Ecto neural progenitor cell (in vitro differentiated cells): ENCODE measurements at places on chromosomes 2 and 18.

GRCh38 chr2:241391892-241392665 is 36.0 kb downstream of the FARP2 start:
- DNase-seq, result no peak

- DNase-seq, result no peak
Measured at GRCh38 chr18:62452280-62452831, 70.5 kb upstream of the ZCCHC2 start.

DNA sequence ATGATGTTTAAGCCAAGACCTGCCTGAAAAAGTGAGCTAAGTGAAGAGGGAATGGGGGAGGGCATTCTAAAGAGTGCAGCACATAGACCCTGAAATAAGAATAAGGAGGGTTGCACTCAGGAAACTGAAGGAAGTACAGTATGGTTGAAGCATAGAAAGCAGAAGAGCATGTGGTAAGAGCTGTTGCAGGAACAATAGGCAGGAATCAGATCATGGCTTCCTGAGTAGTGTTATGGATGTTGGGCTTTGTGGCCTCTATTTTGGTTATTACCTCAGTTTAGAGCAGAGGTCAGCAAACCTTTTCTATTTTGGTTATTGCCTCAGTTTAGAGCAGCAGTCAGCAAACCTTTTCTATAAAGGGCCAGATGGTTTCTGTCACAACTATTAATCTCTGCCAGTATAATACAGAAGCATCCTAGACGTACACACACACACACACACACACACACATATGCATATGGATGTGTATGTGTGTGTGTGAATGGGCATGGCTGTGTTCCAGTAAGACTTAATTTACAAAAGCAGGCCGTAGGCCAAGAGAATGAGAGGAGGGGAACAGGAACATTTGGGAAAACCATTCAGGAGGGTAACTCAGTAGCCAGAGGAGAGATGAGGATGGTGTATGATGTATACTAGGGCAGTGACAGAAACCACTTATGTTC is 91.1 kb upstream of the MYO3B start:
- DNase-seq, result no peak

DNA sequence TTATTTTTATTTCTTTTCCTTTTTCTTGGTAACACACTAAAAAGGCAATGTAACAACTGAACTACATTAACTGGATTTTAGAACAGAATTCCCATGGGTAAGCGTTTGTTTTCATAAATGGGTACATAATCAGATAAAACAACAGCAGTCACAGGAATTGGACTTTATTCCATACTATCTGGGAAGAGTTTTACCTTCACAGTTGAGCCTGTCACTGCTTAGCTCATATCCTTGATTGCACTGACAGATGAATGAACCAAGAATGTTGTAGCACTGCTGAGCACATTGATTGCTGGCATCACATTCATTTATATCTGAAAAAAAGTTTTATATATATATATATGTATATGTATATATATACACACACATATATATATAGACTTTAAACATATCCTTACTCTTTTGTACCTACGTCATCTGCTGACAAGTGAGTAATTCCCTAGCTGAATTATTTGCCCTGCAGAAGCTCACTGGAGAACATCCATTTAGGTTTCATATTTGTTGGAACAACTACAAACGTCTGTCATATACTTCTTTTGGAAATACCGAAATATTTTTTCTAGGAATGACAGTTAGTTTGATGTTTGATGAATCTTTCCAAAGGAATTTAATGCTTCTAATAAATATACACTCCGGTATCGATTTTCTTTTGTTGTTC is 47.0 kb downstream of the EFEMP1 start:
- no peak for DNase-seq

DNA sequence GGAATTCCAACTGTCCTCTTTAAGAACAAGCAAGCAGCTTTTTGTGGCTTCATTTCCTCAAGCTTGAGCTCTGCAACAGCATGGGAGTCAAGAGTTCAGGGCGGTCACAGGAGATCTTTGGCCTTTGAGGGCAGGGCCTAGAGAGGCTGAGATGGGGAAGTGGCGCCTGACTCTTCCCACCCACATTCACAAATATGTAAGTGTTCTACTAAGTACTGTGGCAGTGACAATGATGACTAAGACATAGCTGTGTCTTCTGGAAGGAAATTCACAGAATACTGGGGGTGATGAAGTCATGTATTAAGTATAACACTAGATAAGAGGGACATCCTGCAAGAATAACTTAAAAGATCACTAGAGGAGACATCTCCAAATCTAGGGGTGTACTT is 15.0 kb downstream of the RND3 start:
- no peak for DNase-seq

GRCh38 chr2:235238537-235238936 is 255.3 kb upstream of the AGAP1 start:
- DNase-seq, result no peak

DNA sequence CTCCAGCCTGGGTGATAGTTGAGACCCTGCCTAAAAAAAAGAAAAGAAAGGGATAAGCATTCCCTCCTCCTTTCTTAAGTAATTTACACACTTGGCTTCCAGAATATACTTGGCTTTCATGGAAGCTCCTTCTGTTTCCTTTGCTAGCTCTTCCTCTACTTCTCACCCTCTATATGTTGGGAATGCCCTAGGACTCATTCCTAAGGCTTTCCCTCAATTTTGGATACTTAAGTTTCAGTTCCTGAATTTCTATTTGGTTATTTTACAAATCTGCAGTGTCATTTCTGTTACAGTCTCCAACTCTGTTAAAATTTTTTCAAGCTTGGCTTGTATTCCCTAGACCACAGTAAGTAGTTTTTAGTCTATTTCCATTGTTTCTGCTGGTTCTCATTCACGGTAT is 23.6 kb downstream of the SP3 start:
- no peak for DNase-seq

DNA sequence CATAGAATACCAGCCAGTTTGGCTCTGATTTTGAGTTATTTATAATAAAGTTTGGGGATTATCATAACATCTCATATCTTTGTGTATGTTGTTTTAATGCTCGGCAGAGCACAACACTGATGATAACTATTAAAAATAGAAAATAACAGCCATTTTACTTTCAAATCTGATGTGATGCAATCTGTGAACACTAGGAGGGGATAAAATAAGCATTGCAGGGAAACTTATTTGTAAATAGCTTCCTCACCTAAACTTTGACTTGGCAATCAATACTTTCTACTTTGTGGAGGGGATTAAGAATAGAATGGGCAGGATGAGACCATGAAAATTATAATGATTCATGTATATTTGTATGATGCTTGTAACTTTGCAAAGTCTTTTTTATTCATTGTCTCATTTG is 54.4 kb downstream of the USP14 start:
- no peak for DNase-seq

DNA sequence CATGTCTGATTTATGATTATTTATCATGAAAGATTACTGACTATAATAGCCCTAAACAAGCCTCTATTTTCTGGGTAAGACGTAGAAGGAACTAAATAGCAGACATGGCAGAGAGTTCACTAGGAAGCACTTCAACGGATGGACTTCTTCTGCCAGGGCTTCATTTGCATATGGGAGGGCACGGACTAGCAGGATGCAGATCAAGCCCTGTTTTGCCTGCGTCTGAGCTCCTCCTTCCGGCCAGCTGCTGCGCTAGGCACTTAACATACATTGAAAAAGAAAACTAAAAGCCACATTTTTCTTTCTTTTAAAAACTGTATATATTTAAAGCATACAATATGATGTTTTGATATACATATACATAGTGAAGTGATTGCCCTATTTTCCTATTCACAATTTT is 340.0 kb upstream of the MEX3C start:
- DNase-seq, result peak; percentile 58

DNA sequence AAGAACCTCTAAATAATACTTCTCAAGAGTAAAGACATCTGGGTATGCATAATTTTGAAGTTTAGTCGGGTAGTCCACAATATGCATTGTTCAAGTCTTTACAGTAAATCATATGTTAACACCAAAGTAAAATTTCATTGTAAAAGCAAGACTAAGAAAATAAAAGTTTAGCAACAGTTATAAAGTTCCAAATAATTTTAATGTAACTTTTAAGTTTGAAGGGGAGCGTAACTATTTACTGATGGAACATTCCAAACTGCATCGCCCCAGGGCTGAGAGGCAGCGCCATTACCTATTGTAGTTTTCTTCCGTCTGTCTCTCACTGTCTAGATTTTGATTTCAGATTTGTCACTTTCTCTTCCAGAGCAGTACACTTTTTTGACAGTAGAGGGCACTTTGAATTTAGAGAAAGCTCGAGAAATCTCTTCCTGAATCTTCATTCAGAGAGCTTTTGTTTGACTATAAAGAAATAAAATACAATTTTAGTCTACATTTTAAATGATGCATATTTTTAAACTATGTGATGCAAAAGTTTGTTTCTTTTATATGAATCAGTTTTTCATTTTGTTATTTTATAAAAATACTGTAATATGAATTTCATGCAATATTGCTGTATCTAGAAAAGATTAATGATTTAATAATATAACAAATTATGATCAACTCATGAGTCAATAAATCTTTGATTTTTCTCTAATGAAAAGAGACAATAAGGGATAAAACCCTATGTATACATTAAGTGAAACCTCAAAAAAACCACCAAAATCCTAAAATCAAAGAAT is 389.8 kb downstream of the FIGN start:
- DNase-seq, result no peak

GRCh38 chr2:231684314-231685223 is 23.8 kb upstream of the PTMA start:
- DNase-seq, result no peak

- no peak for DNase-seq
Measured at GRCh38 chr18:31504455-31505147, 6.6 kb downstream of the DSG2 start.
